ENCODE measurements at places on chromosomes 4 and X.
A peak's percentile ranks its signal among the peaks of the same experiment; 100 is the strongest.

DNA sequence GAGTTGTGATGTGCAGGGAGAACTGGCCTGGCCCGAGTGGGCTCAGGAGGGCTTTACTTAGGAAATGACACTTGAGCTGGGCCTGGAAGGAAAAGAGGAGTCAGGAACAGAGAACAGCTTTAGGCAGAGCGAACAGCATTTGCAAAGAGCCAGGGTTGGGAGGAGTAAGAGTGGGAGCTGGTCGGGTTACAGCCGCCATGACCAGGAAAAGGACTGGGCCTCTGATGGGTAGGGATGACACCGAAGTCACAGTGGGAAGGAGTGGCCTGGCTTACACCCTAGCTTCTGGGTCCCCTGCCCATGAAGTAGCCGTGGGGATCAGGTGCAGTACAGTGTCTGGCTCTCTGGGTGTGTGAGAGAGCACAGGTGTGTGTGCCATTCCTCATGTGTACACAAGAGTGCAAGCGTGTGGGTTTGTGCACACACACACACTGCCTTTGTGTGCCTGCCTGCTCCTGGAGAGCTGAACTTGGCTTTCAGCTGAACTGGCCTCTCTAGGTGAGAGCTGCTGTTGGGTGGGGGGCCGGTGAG is 31.6 kb downstream of the TRMT44 start:
- no peak for DNase-seq

- no peak for DNase-seq
Observed at GRCh38 chr4:77022560-77023179, 53.1 kb downstream of the CCNI start.

DNA sequence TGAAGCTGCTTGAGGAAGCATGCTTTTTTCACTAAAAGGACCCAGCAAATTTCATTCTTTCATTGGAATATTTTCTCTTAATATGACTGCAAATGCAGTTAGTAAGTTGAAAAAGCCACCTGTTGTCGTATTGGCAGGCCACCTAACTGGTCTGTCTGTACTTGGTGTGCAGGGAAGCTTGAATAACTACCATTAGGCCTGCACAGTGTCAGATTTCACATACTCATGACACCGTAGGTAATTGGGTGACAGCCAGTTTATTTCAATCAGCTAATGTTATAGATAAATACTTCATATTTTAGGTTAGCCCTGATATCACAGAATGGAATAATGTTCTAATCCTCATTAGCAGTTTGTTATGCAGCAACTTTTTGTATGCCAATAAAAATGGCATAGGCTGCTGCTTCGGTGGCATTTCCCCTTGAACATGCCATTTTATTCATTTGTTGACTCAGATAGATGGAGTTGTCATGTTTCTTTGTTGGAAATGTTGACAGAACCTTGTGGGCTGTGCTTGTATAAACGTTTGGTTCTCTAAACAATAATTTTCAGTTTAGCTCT is 173.7 kb downstream of the RPA4 start:
- DNase-seq: peak; percentile 29

DNA sequence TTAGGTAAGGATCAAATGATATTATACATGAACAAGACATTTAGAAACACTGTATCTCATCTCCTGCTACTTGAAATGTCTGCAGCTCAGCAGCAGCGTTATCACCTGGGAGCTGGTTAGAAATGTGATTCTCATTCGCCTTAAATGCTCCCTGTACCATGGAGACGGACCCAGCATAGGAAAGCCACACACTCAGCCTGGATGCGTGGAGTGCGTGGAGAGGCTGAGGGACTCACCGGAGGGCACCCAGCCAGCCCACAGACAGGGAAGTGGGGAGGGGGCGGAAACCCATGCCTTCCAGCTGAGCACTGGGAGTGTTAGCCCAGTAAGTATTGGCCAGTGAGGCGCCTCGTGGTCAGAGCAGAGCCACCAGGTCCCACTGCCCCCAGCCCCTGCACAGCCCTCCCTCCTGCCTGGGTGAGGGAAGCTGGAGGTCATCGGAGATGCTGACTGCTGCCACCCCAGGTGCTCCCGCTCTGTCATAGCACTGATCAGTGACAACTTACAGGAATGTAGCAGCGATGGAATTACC is 15.2 kb downstream of the SUPT20HL1 start:
- no peak for DNase-seq

DNA sequence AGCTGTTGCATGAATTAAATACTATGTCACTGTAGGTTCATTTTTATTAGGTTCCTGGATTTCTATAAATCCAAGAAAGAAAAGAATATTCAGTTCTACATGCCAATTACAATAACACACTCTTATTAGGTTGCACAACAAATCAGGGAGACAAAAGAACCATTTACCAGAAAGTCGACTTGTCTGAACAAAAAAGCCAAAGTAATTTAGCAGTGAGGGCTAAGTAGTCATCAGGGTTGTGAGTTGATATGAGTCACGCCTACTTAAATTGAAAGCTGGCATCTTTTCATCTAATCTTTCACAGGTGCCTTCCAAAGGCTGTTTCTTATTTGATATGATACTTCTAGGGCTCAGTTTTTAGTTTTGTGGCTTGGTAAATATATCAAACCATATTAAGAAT is 25.4 kb upstream of the GNRHR start:
- DNase-seq: no peak

DNA sequence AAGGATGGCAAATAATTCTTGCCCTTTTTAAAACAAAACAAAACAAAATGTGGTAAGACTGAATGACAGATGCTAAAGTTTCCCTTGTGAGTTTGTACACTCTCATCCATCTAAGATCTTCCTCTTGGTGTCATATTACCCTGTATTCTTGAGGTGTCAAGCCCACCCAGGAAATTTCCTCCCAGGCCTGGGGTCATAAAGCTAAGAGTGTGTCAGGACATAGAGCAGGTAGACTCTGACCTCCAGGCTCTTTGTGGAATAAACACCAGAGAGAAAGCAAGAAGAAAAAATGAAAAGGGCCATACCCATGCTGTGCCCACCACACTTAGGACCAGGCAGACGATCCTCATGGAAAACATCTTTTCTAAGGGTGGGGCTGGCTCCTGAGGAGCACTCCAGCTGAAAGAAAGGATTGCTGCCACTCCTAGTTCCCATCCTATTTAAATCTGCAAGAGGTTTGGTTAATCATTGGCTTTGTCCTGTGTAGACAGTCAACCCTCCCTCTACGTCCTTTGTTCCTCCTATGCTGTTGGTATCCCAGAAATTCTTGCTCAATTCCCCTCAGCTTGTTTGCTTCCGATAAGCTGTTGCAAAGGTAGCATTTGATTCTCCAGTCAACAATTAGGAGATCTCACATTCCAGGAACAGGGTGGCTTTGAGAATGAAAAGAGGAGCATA is at the start of gene FGA:
Gene FGA, minus strand, starts transcription at position 414 of the 678 bp plus-strand sequence. Its CDS starts 55 bp downstream, at position 359.
- DNase-seq: no peak

- peak; percentile 20 for DNase-seq
Observed at GRCh38 chrX:79081895-79082512, 62.5 kb upstream of the GPR174 start.

DNA sequence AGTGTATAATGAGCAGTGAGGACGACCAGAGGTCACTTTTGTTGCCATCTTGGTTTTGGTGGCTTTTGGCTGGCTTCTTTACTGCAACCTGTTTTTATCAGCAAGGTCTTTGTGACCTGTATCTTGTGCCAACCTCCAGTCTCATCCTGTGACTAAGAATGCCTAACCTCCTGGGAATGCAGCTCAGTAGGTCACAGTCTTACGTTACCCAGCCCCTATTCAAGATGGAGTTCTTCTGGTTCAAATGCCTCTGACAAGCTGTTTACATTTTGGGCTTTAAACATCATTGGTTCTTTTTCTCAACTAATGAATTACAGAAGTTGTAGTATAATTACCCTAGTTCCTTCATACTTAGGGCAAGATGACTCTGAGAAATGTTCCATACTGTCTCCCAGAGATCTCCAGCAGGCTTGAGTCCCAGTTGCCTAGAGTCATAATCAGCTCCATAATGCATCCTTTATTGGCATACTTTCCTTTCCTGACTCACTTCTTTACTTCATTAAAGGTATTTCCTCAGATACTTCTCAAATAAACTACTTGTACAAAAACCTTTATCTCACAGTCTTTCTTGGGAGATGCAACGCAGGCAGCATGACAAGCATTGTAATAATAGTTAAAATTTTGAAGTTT is 136.5 kb downstream of the KDM6A start:
- no peak for DNase-seq

- no peak for DNase-seq
Observed at GRCh38 chrX:76076124-76076523, 96.7 kb upstream of the PBDC1 start.

DNA sequence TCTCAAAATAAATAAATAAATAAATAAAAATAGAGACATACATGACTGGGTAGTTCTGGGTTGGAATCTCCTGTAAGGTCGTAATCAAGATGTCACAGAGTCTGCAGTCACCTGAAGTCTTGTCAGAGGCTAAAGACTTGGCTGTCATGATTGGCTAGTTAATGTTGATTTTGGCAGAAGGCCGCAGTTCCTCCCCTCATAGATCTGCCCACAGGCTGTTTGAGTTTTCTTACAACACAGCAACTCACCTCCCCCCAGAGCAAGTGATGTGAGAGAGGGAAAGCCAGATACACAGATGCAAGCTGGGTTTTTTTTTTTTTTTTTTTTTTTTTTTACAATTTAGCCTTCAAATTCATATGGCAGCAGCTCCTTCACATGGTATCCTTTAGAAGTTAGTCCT is 36.4 kb upstream of the BMPR1B start:
- DNase-seq: no peak

DNA sequence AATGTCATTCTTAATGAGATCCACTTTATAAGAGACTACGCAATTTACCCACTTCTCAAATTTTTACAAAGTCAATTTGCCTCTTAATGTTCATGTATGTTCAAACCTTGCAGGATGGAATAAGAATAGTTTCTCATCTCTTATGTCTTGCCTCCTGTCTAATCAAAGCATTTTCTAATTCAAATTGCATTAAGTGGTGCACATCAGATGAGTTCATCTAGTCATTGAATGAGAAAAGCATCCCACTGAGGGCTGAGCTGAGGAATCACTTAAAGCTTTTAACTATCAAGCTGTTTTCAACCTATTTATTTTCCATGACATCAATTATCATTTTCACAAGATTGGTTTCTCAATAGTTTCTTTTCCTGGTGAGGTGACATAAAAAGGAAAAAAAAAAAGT is 1964.0 kb downstream of the PCDH7 start:
- DNase-seq: no peak

DNA sequence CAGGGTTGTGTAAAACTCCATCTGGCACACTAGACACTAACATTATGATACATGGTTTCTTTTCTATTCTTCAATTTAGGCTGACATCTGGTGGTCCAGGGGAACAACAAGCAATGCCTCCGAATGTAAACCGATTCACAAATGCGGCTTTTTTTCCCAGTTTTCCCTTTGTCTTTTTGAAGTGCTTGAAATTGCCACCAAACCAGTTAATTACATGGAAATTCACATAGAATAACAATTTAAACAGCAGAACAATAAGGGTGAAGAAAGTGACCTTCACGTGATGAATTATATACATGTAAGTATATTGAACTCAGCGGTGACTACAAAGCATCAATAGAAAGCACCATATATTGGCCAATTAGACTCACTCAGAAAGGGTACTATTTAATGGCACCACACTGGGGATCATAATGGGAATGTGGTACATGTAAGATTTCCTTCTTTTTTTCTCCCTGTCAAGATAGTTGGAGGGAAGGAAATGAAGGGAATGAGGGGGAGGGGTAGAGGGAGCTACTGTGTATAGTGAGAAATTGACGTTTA is 103.9 kb downstream of the MMRN1 start:
- no peak for DNase-seq

DNA sequence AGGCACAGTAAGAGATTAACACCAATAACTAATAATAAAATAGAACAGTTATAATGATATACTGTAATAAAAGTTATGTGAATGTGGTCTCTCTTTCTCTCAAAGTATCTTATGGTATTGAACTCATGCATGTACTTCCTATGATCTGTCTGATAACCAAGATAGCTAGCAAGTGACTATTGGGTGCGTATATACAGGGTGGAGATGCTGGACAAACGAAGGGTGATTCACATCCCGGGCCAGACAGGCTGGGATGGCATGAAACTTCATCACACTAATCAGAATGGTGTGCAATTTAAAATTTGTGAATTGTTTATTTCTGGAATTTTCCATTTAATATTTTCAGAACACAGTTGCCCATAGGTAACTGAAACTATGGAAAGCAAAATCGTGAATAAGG is 96.8 kb downstream of the PHEX start:
- no peak for DNase-seq

- no peak for DNase-seq
Observed at GRCh38 chr4:37268319-37268718, 23.8 kb downstream of the NWD2 start.

- no peak for DNase-seq
Observed at GRCh38 chr4:6178757-6179156, 21.6 kb downstream of the JAKMIP1 start.

GRCh38 chr4:59729321-59729720 is 1470.8 kb upstream of the ADGRL3 start:
- no peak for DNase-seq

GRCh38 chr4:168265327-168265726 is 53.2 kb downstream of the DDX60 start:
- DNase-seq: no peak

GRCh38 chr4:123562994-123563750 is 166.6 kb downstream of the SPRY1 start:
- DNase-seq: peak; percentile 46

DNA sequence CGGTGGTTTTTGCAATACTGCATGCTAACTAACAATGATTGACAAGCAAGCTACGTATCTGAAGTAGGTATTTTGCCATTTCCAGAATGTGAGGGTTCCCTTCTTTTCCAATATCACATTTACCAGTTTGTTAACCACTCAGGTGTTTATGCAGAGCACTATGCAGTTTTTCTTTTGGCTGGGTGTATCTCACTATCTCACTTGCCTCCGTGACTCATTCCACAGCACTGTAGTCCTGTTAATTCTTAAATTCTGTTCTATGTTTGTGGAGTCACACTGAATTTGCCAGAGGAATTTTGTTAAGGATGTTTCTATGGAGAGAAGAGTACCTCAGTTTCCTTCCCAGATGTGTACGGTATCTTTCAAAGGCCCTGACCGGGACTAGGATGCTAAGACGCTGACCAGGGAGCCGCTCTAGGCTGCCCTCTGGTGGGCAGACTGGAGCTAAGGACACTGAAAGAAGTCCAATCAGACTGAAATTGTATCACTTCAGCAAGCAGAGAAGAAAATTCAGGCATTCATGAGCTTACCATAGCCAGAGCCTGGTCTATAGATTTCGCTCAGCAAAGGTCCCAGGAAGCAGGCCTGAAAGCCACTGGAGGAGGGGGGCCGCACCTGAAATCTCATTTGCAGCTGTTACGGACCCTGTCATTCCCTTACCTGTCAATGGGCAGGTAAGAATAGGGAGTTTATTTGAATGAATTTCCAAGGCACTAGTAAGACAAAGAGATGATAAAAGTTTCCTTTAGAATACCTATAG is 388.4 kb upstream of the SPOCK3 start:
- peak; percentile 37 for DNase-seq

Data from NCI-H526 (cell line).